Activated CD4-positive, alpha-beta T cell treated with anti-CD3 and anti-CD28 coated beads, Interleukin-2, amount 50 U/mL, for 16 hours (primary cell): ENCODE measurements at places on chromosomes 11 and 22.

DNA sequence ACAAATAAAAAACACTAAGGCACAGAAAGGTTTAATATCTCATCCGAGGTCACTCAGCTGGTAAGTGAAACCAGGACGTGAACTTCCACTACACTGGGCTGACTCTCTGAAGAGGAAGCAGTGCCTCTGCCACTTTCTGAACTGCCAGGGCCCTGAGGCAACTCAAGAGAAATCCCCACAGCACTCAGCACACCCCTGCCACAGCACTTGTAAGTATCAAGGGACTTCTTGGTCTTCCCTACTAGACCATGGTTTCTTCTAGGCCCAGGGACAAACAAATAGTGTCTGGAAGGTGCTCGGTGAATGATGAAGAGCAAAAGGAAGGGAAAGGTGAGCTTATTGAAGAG lies 49.7 kb downstream of the RPL27A start:
- no peak for DNase-seq

DNA sequence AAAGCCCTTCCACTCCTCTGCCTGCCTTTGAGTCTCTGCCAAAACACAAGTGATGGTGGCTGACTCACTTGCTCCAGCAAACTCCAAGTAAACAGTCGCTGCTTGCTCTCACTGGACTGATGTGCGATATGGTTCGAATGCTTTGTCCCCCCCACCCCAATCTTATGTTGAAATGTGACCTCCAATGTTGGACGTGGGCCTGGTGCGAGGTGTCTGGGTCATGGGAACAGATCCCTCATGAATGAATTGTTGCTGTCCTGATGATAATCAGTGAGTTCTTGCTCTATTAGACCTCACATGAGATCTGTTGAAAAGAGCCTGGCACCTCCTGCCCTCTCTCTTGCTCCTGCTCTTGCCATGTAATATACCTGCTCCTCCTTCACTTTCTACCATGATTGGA lies 747.9 kb downstream of the OPCML start:
- no peak for DNase-seq

DNA sequence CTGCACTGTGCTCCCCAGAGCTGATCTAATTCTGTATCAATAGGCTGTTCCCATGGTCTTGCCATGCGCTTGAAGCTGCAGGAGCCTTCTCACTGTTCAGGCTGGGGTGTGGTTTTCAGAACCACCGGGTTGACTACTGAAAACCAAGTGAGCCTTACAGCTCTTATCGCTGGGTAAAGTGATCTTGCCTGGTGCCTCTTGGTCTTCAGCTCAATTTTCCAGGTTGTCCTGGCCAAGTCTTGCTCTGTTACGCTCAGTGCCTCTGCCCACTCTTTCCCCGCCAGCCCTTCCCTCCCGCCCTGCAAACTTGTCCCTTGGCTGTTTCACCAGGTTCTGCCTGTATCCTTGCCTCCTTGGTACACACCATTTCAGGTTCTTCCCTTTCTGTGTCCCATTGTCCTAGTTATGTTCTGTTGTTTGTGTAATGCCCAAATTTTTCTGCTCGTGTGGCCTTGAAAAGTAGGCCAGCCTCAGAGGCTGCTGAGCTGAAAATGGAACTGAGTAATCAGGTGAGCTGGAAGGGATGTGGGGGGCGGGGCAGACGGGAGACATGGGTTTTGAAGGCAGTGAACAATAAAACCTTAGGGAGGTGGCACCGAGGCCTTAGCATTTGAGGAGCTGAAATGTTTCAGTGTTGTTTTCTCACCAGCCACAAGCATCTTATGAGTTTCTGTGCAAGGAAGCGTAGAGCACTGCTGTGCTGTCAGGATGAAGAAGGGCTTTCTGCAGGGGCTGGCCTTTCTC lies 11.2 kb downstream of the PEX26 start:
- DNase-seq: no peak

GRCh38 chr11:125081098-125081798 lies 18.1 kb downstream of the SLC37A2 start:
- DNase-seq: no peak

DNA sequence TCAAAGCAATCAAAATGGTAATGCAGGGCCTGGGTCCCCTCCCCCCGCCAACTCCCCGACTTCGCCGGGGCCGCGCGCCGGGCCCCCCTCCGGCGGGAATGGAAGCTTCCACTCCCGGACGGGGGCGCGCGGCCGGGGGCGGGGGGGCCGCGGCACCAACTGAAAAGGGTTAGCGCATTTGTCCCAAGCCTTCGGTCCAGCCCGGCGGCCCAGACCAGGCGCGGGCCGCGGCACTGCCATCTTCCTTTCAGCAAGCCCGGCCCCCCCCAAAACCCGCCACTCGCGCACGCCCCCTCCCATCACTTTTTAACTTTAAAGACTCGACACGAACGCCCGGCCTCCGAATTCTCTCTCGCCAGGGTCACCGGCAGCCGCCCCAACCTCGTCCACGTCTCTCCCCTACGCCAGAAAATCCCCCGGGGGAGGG lies 2.8 kb downstream of the PHF21B start:
- no peak for DNase-seq

- no peak for DNase-seq
These were observed 1.2 kb upstream of the CCDC86 start for GRCh38 chr11:60840470-60841430.
